ENCODE measurements at places on chromosomes 6 and 20. TPM values are rescaled to one million over a fixed set of nuclear protein-coding genes. Genes with fewer than 3 reads are reported as not detected.

The IP6K3 gene
- total RNA-seq = not detected

The CCN6 gene
- total RNA-seq = not detected

The HCRTR2 gene
- total RNA-seq = not detected

The C2 gene
- 47.3 TPM for total RNA-seq

The TMEM217 gene
- 0.34 TPM for total RNA-seq

The SYNDIG1 gene
- total RNA-seq = not detected

The NTSR1 gene
- not detected for total RNA-seq
